ENCODE measurements at places on chromosomes 3 and 15.

- DNase-seq, result no peak
These were observed 25.2 kb downstream of the OXNAD1 start for GRCh38 chr3:16290007-16290826.

DNA sequence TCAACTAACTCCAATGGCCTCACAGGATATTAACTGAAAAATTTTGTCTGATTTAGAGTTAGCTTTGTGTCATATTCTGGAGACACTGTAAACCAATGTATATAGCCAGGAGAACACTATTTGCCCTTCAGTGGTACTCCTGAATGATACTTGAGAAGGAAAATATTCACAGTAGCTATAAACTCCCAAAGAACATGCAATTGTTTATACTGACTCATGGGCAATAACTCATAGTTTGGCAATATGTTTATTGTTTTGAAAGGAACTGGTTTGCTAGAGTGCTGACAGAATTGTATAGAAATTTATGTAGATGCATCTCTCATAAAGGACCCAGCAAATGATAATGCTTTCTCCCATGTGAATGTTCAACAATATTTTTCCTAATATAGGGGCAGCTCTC lies 537.6 kb downstream of the PLOD2 start:
- no peak for DNase-seq

- DNase-seq, result no peak
These were observed 94.3 kb upstream of the C3orf80 start for GRCh38 chr3:160130950-160131349.

- DNase-seq, result no peak
These were observed 624.4 kb upstream of the BCHE start for GRCh38 chr3:166461626-166462025.

GRCh38 chr15:48285329-48286214 lies 45.7 kb upstream of the DUT start:
- DNase-seq, result no peak

- no peak for DNase-seq
These were observed 93.0 kb downstream of the RPL22L1 start for GRCh38 chr3:170776887-170777563.

GRCh38 chr3:96012939-96013338 lies 801.5 kb upstream of the EPHA6 start:
- DNase-seq, result no peak

- peak; percentile 10 for DNase-seq
These were observed 49.9 kb downstream of the TRANK1 start for GRCh38 chr3:36894914-36895313.

GRCh38 chr3:164732166-164732565 lies 346.1 kb downstream of the SI start:
- DNase-seq, result no peak

GRCh38 chr3:187286467-187287059 lies 5.0 kb downstream of the MASP1 start:
- no peak for DNase-seq

DNA sequence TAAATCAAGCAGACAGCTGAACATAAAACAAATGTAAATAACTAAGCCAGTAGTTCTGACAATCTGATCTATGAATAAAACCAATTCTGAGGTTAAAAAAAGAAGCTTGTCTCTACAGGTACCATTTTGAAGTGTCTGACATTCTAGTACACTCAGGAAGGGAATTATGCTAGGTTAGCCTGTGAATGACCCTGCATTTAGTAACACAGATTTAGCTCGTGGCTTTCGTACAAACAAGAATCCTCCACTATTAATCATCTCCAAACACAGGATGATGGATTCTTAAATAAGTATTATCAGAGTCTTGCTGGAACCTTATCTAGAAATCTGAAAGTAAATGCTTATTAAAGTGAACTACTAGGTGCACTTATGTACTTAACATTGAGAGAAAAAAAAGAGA lies 1120.1 kb downstream of the ROBO1 start:
- no peak for DNase-seq

- no peak for DNase-seq
These were observed 141.7 kb upstream of the LRIG1 start for GRCh38 chr3:66642484-66642883.

GRCh38 chr3:48501196-48501595 lies 2.8 kb downstream of the SHISA5 start:
- DNase-seq, result no peak
